Stimulated activated CD4-positive, alpha-beta T cell treated with anti-CD3 and anti-CD28 coated beads, Interleukin-1b, Interleukin-23, amount 100 ng/mL, for 4 hours (primary cell): ENCODE measurements at places on chromosomes 4 and X.

- no peak for DNase-seq
These were observed 56.6 kb downstream of the SERPINA7 start for GRCh38 chrX:105981772-105982485.

GRCh38 chr4:187184508-187184907, 460.9 kb upstream of the FAT1 start:
- no peak for DNase-seq

DNA sequence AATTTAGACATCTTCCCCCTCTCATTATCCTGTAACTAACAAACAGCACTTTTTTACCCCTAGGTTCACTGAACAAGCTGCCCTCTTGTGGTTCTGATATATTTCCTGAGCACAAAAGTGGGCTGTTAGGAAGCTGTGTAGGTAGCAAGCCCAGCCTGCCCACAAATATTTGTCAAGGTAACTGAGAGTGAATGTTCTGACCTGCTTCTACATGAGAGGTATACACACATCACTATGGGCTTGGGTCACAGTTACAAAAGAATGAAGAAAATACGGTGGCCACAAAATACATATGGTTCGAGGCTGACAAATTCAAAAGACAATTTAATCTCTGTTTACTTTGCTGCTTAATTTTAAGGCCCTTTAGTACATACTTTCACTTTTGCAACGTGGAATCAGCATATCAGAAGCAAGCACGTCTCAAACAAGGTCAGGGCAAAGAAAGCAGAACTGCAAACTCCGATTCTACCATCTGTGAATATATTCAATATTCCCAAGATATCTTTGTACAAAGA, 78.7 kb downstream of the RBM47 start:
- DNase-seq, result no peak

DNA sequence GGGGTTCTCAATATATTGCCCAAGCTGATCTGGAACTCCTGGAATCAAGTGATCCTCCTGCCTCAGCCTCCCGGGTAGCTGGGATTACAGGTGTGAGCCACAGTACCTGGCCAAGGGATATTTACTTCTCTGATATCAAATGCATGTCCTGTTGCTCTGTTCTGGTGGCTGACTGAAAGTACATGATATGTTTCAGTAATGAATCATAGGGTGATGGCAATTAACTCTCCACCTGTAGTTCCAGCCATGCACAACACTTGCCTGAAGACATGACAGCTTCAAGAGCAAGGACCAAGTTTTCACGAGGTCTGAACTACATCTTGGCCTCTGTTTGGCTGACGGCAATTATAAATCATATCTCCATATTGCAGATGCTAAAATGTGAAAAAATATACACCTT, 9.1 kb downstream of the ZCCHC4 start:
- DNase-seq, result no peak

DNA sequence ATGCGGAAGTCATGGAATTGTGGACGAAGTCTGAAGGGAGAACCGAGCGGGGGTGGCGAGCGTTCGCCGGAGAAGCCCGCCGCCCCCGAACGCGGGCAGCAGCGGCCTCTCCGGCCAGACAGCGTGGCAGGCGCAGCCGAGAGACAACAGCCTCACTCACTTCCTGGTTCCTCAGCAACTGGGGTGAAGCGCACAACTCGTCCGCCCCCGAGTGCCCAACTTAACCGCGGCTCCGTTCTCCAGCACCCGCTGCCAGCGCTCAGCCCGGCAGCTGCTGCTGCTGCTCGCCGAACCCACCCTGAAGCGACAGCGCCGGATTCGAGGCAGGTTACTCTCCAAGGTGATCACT, 68.0 kb downstream of the NOCT start:
- peak; percentile 35 for DNase-seq
